ENCODE measurements at places on chromosomes 6 and 20. TPM values are rescaled to one million over a fixed set of nuclear protein-coding genes. Genes with fewer than 3 reads are reported as not detected.

The IL17A gene
- not detected for total RNA-seq

The SLC17A3 gene
- total RNA-seq, result 0.93 TPM

The PTGIS gene
- 160 TPM for total RNA-seq

The CRIP3 gene
- 2.0 TPM for total RNA-seq

GRCh38 chr6:10561611-10562199 is 40.6 kb downstream of the GCNT2 start:
- H3K4me1 ChIP-seq, result no peaks in the 10 kb centered on the region
- DNase-seq, result no peak
- H3K27me3 ChIP-seq, result no peaks in the 10 kb centered on the region

DNA sequence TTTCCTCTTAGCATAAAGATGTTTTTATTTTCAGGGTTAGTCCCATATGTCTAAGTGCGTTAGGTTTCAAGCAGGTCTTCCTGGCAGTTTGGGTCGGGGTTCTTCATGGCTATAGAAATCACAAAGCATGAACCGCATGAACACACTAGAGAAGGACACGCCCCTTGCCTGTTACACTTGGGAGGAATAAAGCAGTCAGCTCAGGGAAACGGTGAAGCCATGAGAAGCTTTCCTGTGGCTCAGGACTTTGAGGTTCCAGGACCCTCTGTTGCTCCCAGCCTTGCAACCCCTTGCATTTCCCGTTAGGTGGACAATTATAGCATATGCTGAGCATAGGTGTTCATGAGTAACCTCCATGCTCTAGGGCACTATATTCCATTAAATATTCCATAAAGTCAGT is 96.7 kb downstream of the SYCP2 start:
- no peaks in the 10 kb centered on the region for H3K36me3 ChIP-seq
- no peak overlapping the region for H3K4me3 ChIP-seq
- no peak overlapping the region for H3K27ac ChIP-seq
- peaks cover 14% of the 10 kb centered on the region for H3K4me1 ChIP-seq
- no peak for DNase-seq
- no peaks in the 10 kb centered on the region for H3K27me3 ChIP-seq

- H3K36me3 ChIP-seq, result no peaks in the 10 kb centered on the region
- no peak for DNase-seq
- peaks cover 2% of the 10 kb centered on the region for H3K4me1 ChIP-seq
- H3K4me3 ChIP-seq, result no peak overlapping the region
- H3K27ac ChIP-seq, result no peak overlapping the region
Measured at GRCh38 chr6:110654096-110654820, 161.0 kb downstream of the CDK19 start.

DNA sequence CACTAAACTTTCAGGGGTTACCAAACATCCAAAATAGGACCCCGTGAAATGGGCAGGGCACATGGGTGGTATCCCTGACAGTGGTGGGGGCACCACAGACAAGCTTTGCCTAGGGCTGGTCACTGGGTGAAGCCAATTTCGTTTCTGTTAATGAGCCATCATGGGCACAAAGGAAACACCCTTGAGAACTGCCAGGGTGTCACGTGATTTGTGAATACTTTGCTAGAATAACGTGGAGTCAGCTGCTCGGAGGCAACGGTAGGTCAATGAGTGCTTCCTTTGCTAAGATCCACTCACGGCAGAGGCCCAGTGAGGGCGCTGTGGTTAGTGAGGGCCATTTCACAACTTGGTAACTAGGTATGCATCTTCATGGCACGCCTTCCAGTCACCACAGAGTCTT is 87.7 kb upstream of the AGPAT4 start:
- H3K4me1 ChIP-seq, result no peaks in the 10 kb centered on the region
- no peaks in the 10 kb centered on the region for H3K36me3 ChIP-seq
- no peak overlapping the region for H3K4me3 ChIP-seq
- no peak for DNase-seq
- no peaks in the 10 kb centered on the region for H3K27me3 ChIP-seq

DNA sequence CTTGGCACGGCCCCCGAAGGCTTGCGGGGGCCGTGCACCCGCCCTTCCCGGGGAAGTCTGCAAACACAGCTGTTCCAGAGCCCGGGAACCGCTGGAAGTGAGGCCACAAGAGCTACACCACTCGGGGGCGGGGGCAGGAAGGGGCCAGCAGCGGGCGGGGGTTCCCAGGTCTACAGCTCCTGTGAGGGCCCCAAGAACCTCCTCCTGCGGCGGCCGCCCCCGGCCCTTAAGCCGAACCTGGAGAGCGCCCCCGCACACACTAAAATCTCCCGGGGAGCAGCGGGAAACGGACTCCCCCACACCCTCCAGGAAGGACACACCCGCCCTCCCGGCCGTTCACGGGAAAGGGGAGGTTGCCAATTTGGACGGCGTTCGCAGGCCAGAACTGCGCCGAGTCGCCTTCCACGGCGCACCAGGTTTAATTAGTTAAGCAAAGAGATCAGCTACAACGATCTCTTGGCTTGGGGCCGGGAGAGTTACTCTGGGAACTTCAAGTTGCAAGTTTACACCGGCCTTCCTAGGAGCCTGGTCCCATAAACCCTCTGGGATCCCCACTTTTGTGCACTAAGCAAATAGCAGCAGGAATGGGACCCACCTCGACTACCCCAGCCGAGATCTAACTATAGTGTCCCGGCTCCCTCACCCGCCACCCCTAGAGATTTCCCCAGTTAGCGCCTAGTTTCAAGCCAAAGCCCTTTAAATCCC is 1.7 kb downstream of the JAG1 start:
- no peaks in the 10 kb centered on the region for H3K27me3 ChIP-seq
- DNase-seq, result peak; percentile 78
- H3K36me3 ChIP-seq, result no peaks in the 10 kb centered on the region

DNA sequence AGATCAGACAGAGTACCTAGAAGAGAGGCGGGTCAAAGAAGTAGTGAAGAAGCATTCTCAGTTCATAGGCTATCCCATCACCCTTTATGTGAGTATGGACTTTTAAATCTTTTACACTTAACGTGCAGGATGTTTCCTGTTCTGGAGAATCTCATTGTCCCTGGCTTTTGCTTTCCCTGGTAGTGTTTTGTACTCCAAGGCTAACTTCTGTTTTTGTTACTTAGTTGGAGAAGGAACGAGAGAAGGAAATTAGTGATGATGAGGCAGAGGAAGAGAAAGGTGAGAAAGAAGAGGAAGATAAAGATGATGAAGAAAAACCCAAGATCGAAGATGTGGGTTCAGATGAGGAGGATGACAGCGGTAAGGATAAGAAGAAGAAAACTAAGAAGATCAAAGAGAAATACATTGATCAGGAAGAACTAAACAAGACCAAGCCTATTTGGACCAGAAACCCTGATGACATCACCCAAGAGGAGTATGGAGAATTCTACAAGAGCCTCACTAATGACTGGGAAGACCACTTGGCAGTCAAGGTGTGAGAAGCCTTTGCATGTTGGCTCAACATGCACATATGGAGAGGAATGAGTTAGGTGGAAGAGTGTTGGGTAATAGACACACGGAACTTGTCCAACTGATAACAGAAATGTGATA is 3.3 kb downstream of the HSP90AB1 start:
- H3K36me3 ChIP-seq, result peaks cover 2% of the 10 kb centered on the region
- H3K4me1 ChIP-seq, result peaks cover 16% of the 10 kb centered on the region
- no peaks in the 10 kb centered on the region for H3K27me3 ChIP-seq
- no peak overlapping the region for H3K4me3 ChIP-seq
- DNase-seq, result no peak
